ENCODE measurements at places on chromosomes 3 and 15.

GRCh38 chr3:40908612-40909011 is 290.7 kb upstream of the CTNNB1 start:
- DNase-seq = no peak

- no peak for DNase-seq
These were observed 727.7 kb upstream of the NECTIN3 start for GRCh38 chr3:110343945-110344344.

GRCh38 chr3:179348325-179349013 is 960 bp downstream of the MFN1 start:
- DNase-seq = no peak

DNA sequence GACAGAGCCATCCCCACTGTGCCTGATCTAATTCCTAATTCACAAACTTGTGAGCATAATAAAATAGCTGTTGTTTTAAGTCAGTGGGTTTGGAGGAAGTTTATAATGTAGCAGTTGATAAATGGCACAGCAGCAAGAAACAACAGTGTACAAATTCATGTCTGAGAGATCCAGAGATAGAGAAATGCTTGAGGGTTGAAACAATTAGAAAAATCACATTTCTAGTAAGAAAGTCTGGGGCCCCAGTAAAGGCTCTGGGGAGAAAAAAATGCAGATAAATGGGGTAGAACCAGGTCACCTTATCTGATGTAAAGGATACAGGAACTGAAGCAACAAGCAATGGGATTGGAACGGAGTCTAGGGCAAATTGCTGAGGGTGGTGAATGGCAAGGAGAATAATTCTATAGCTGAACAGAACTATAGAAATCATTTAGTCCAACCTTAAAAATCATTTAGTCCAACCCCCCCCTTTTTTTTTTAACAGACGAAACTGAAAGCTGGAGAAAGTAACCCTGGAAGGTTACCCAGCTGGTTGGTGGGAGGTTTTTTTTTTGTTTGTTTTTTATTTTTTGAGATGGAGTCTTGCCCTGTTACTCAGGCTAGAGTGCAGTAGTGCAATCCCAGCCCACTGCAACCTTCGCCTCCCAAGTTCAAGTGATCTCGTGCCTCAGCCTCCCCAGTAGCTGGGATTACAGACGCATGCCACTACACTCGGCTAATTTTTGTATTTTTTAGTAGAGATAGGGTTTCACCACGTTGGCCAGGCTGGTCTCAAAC is 14.3 kb upstream of the SHQ1 start:
- no peak for DNase-seq

DNA sequence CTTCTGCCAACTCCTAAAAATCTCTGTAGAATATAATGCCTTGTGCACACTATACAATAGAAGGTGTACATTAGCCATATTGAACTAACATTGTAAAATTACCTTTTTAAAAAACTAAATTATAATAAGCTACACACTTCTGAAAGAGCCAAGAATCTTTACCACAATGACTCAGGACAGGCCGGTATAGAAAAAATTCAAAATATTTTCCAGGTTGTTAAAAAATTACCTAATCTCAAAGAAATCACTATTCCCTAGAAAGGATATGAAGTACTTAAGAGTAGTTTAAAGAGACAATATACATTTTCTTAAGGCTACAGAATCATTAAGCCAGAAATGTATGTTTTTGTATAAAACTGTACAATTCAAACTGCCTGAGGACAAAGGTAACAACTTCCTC is 48.5 kb downstream of the TJP1 start:
- no peak for DNase-seq

GRCh38 chr3:94524102-94524919 is 461.4 kb downstream of the NSUN3 start:
- no peak for DNase-seq

All from stimulated activated CD8-positive, alpha-beta memory T cell treated with anti-CD3 and anti-CD28 coated beads, Interleukin-7, amount 100 ng/mL, for 1 hour (primary cell).